Activated CD8-positive, alpha-beta memory T cell treated with anti-CD3 and anti-CD28 coated beads for 1 hour (primary cell): ENCODE measurements at places on chromosomes 3 and 15.

- DNase-seq = no peak
Measured at GRCh38 chr3:21790466-21790865, 39.5 kb upstream of the ZNF385D start.

- no peak for DNase-seq
Measured at GRCh38 chr3:175898194-175898593, 1039.1 kb downstream of the NAALADL2 start.

DNA sequence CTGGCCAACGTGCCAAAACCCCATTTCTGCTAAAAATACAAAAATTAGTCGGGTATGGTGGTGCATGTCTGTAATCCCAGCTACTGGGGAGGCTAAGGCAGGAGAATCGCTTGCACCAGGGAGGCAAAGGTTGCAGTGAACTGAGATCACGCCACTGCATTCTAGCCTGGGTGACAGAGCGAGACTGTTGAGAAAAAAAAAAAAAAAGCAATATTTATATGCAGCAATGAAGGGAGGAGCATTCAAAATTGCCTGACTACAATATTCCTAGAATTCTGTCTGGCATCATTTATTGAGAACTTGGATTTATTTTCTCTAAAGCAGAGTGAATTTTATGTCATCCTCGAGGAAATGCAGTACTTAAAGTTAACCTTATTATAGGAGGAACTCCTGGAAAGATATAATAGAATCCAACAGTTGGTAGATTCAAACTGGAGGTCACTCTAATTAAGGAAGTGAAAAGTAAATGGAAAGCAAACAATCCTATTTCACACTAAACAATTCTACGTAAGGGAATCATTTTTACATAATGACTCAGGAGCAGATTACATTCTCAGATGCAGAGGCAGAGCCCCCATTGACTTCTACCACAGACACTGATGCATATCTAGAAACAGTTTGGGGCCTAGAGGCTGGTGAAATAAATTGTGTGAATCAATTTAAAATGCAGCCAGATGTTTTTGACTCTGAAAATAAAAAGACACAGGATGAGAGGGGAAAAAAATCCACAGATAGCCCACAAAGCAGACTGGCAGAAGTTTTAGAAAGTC, 82.1 kb upstream of the FHIT start:
- DNase-seq = no peak

DNA sequence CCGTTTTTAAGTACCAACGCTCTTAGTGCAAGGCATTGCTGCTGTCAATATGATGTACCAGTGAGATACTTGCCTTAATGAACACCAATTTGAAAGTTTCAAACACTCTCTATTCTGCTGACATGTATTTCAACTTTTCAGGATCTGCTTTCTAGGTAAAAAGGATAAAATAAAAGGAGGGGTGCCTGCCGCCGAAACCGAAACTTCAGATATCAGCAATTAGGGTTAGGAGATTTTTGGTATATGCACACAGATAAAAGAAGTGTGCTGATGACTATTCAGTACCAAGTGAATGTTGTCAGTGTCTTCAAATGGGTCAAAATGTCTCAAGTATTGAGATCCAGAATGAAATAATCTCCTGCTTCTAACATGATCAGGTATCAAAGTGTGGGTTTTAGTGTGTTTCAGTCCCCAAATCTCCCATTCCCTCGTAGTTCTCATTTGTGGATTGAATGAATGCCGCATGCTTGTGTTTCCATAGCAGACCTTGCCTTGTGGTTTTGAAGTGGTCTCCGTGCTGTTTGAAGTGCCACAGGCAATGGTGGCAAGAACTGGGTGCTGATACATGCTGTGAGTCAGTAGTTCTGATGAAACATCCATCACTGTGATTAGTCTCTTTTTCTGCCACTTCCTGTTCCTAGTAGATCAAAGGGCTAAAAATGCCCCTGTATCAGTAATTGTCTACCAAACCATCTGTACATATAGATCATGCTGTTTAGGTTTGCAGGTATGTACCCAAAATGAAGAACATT, 22.5 kb downstream of the CHST14 start:
- no peak for DNase-seq

DNA sequence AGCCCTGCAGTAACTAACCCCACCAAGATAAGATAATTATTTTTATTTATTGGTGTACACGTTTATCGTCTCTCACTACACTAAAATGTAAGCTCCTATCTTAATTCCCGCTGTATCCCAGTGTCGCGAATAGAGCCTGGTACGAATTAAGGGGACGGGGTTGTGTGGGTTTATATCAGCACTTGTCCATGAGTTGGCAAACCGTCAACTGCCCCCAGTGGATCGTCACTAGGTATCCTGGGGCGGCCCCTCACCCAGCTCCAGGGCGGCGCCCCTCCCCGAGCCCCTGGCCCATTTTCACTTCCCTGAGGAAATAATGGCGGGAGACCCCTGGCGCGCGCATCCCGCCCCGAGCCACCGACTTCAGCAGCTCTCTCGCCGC, 465 bp downstream of the RUVBL1 start:
- DNase-seq = no peak
